ENCODE measurements at places on chromosomes 11 and 22.

DNA sequence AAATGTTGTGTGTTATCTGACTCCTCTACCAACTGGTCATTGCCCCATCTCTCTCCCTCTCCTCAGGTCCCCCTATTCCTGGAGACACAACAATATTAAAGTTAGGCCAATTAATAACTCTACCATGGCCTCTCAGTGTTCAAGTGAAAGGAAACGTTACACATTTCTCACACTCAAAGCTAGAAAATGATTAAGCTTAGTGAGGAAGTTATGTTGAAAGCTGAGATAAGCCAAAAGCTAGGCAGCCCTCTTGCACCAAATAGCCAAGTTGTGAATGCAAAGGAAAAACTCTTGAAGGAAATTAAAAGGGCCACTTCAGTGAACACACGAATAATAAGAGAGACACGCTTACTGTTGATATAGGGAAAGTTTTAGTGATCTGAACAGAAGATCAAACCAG is 6.9 kb downstream of the DLG2 start:
- DNase-seq, result no peak

GRCh38 chr11:69314555-69314954 is 20.6 kb downstream of the MYEOV start:
- no peak for DNase-seq

DNA sequence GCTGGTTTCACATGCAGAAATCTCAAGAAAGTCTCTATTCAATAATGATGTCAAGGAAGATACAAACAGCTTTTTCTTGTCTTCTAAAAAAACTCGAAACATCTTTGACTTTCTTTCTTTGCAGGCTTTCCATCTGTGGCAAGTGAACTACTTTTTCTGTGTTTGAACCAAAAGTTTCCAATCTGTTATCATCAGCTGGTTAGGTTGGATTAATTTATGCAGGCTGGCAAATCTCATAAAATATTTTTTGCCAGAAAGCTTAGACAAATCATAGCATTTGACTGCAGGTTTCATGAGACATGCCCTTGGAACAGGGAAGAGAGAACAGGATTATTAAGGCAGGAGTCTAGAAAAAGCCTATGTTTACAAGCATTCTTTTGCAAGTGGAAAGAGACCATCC is 86.1 kb upstream of the ARHGAP42 start:
- no peak for DNase-seq

- peak; percentile 17 for DNase-seq
Observed at GRCh38 chr11:118438314-118438931, 2.1 kb downstream of the KMT2A start.

GRCh38 chr11:77259641-77260040 is 41.8 kb downstream of the GDPD4 start:
- no peak for DNase-seq

- DNase-seq, result no peak
Observed at GRCh38 chr11:69817265-69818230, 1.7 kb downstream of the FGF3 start.

GRCh38 chr11:102760344-102761035 is 19.9 kb downstream of the MMP10 start:
- no peak for DNase-seq

DNA sequence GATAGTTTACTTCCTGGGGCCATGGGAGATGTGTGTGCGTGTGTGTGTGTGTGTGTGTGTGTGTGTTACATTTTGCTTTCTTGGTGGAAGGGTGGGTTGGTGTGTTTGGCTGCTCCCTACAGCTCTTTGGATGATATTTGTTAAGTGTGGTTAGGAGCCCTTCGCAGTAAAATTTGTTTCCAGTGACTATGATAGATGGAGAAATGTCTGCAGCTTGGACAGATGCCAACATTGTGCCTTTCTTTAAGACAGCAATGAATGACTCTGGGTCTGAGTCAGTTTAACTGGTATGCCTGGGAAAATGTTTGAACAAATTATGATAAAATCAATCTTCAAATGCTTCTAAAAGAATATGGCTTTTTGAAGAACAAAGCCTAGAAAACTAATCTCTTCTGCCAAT is 102.7 kb upstream of the TRPC6 start:
- DNase-seq, result no peak

Data from NK-92 treated with Interleukin-12 subunit alpha and Interleukin-12 subunit beta, amount 100 ng/mL, for 24 hours (cell line).